ENCODE measurements at places on chromosomes 2 and 18. TPM values are rescaled to one million over a fixed set of nuclear protein-coding genes. Genes with fewer than 3 reads are reported as not detected.

CFC1 gene
- not detected for total RNA-seq

UPP2 gene
- total RNA-seq: not detected

HOXD10 gene
- not detected for total RNA-seq

GYPC gene
- 28.1 TPM for total RNA-seq

ZC3H6 gene
- total RNA-seq: 13.0 TPM

FOXI3 gene
- 13.5 TPM for total RNA-seq

GRP gene
- total RNA-seq: not detected

FOXD4L1 gene
- 0.09 TPM for total RNA-seq

HTR2B gene
- total RNA-seq: not detected

CDH20 gene
- 0.16 TPM for total RNA-seq
